ENCODE measurements at places on chromosomes 3 and 15.
A peak's percentile ranks its signal among the peaks of the same experiment; 100 is the strongest.

GRCh38 chr15:40163657-40164416, 3.0 kb downstream of the BUB1B start:
- DNase-seq = no peak

DNA sequence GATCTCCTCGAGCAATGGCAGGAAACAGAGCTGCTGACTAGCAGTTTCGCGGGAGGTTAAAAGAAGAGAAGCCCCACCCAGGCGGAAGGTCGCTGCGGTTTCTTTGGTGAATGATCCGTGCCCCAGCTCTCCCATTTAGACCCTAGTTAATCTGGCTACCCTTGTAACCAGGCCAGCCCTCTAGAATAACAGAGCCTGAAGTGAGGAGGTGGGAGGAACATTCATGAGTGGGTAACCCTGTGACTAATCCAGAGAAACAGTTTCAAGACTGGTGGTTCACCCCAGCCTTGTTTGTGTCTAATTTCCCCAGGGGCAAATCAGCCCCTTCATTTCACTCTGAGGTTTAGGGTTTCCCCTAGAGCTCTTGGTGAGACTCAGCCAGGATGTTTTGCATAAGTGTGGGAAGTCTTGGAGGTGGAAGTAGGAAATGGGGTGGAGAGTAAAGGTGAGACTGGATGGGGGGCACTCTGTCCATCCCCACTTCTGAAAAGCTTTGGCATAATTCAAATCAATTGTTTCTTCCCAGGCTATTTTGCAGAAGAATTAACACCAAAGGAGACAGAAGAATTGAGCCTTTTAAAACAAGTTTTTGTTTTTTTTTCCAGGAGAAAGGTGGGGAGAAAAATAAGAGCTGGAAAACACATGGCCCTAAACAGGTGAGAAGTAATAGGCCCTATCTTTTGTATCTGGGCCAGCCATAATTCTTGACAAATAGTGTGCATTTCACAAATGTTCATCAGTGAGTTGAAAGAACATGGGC, 303.1 kb downstream of the RPLP1 start:
- DNase-seq = peak; percentile 87

GRCh38 chr3:78734048-78734637, 1033.7 kb downstream of the ROBO1 start:
- DNase-seq = no peak

- DNase-seq = no peak
These were observed 224.2 kb upstream of the CHRNA7 start for GRCh38 chr15:31806106-31806505.
